Tibial nerve (tissue), 4 donors: ENCODE measurements at places on chromosomes 12 and 14.

DNA sequence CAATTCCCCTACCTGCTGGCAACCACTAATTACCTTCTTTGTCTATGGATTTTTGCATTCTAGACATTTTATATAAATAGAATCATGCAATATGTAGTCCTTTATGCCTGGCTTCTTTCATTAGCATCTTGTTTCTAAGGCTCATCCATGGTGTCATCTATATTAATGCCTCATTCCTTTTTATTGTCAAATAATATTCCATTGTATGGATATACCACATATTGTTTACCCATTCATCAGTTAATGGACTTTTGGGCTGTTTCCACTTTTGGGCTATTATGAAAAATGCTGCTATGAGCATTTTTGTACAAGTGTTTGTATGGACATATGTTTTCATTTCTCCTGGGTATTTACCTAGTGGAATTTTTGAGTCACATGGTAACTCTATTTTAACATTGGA lies 18.0 kb downstream of the CYP46A1 start:
- no peak for DNase-seq

GRCh38 chr14:68779761-68780323 lies 13.0 kb downstream of the ZFP36L1 start:
- no peak for DNase-seq

DNA sequence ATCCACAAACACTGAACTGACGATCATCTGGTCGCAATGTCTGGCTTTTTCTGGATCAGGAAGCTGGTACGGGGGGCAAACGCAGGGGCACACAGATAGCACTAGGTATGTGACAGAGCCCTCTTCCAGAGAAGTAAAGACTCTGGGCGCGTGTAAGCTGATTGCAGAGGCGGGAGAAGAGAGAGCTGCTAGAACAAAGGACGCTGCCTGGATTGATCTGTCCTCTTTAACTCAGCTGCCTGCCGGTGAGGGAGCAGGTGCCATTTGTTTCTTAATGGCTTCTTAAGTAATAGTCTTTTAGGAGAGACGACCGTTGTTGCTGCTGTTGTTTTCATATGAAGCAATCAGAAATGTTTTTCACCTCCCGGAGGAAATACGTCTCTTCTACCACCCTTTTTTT lies 77.3 kb downstream of the GLT1D1 start:
- no peak for DNase-seq

- DNase-seq = no peak
Observed at GRCh38 chr12:30251546-30251945, 444.1 kb downstream of the IPO8 start.

GRCh38 chr14:100402631-100403030 lies 79.5 kb downstream of the SLC25A47 start:
- DNase-seq = no peak

DNA sequence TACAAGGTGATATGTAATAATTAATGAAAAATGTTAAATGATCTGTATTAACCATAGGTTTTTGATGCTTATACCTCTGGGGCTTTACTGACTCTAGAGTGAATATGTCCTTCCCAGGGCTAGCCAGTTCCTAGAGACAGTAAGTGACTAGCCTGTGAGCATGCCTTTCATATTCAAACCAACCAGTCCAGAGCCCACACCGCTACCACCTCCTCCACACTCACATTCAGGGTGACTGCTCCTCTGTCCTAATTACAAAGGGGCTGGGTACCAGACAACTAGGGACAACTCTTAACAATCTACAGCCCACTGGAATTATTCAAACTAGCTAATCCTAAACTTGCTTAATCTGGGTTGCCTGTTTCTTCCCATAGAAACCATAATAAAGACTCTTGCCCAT lies 49.0 kb downstream of the RALGAPA1 start:
- no peak for DNase-seq

DNA sequence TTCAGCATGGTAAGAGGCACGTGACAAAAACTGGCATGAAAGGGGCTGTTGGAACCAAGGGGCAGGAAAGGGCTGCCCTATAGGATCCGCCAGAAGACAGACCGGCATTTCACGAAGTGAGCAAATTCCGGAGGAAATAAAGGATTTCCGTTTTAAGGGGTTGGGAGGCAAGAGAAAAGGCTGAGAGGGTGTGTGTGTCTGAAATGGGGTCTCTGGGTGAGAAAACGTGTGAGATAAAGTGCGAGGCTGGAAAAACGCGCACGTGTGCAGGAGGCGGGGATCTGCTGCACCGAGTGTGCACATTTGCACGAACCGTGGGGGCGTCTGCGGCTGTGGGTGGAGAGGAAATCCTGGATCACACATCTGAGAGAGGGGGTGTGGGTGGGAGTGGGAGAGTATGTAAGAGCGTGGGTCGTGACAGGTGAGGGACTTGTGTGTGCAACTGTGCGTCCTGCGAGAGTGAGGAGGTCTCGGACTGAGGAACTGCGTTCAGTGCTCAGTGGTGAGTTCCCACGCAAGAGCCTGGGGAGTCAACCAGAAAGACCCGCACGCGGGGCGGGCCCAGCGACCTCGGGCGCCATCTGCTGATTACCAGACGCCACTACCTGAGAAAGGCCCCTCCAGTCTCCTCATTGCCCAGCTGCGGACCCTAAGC lies 37.0 kb upstream of the P2RX7 start:
- DNase-seq = peak; percentile 46

DNA sequence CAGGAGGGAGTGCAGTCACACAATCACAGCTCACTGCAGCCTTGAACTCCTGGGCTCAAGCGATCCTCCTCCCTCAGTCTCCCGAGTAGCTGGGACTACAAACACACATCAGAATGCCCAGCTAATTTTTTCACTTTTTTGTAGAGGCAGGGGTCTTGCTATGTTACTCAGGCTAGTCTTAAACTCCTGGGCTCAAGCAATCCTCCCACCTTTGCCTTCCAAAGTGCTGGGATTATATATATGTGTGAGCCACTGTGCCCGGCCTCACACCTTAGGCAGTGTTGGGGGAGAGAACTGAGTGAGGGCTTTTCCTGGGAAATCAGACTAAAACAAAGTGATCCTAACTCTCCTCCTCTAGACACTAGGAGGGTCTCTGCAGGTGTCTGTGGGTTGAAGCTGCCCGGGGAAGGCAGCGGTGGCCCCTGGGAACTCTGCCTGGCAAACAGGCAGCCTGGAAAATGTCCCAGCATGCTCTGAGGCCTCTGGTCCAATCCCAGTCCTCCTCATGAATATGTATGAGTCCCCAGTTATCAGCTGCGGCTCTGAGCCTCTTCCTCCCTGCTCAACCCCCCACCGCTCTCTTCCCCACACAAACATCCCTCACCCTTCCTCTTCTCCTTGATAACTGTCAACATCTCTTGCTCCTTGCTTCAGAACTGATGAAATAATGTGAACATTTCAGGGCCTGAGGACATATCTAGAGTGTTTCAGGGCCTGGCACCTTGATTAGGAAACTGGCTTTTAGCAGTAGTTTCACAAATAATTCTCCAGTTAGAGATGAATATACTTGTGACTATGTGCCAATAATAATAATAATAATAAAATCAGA lies 7.9 kb upstream of the NAA25 start:
- DNase-seq = peak; percentile 27

- no peak for DNase-seq
Observed at GRCh38 chr12:47892819-47893218, 12.0 kb downstream of the VDR start.

- no peak for DNase-seq
Observed at GRCh38 chr14:101789222-101789621, 27.7 kb downstream of the PPP2R5C start.

DNA sequence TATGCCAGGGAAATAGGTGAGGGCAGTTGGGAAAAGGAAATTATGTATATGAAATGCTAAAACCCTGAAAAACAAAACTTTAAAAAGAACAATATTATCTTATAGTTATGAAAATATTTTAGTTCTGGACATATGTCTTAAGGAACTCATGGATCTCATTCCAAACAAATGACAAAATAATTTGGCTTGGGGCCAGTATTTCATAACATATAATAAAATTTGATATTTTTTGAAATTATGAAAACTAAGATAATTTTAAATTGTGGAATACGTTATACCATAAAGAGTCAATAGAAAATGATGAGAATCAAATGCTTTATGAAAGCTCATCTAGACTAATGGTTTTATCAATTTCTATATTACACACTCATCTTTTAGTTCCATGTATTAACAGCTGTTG lies 173.8 kb upstream of the DCN start:
- DNase-seq = no peak

DNA sequence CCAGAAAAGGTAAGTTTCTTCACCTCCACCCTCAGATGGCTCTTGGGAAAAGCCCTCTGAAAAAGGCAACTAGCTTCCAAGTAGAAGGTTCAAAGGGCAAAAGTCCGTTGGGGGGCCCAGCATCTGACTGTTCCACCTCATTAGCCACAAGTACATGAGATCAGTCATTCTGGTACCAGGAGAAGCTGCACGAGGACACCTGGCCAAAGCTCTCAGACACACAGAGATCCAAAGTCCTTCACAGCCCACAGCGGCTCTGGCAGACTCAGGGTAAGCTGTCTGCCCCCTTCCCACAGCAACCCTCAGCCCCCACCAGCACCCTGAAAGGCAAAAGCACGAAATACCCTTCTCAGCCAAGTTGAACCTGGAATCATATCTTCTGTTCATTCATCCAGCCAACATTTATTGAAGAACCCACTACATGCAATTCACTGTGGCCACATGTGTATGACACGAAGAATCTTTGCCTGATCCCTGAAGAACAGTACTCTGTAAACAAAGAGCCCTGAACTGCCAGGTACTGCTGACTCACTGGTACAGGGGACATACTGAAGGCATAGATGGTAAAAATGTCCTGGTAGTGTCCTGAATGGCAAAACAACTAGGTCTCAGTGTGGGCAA lies 19.0 kb downstream of the SLC7A7 start:
- no peak for DNase-seq

DNA sequence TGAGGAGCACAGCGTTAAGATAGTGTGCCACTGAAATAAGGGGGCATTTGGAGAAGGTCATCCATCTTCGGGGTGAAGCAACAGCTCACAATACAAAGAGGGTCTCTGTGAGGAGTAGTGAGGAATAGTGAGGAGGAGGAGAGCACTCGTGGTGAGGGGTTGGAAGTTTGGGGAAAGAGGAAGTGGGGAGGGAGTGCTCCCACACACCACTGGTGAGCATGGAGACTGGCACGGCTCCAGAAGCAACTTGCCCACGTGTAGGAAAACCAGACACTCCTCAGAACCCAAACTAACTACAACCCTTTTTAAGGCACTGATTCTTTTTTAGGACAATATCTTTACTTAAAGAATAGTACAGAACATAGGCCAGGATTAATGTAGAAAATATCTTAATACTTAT lies 48.9 kb downstream of the GALNT8 start:
- DNase-seq = no peak

GRCh38 chr12:32768518-32768917 lies 12.8 kb upstream of the YARS2 start:
- DNase-seq = no peak

GRCh38 chr14:66401449-66402095 lies 84.6 kb upstream of the CCDC196 start:
- DNase-seq = no peak

DNA sequence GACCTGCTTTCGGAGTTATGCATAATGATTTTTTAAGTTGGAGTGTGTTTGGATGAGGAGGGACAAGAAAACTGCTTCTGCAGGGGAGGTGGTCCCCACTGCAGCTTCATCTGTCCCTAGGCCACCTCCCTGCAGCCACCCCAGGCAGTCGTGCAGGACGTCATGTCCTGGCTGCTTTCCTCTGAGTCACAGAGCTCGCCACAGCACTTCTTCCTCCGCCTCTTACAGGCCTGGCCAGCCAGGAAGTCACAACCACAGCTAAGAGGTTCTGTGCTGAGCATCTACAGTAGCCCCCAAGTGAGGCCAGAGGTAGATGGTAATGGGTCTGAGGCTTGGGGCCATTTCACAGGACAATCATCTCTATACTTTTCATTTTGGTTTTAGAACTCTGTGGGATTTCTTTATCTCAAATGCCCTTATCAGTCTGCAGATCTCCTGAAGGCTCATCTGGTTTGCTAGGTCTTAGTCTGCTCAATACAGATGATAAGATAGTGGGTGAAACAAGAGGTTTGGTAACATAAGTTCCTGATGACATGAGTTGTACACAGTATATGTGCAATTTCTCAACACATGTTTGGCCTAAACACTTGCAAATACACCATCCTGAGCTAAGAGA lies 106.4 kb downstream of the ARF6 start:
- peak; percentile 77 for DNase-seq

- DNase-seq = no peak
Observed at GRCh38 chr14:24982472-24983155, 67.3 kb downstream of the STXBP6 start.

- DNase-seq = no peak
Observed at GRCh38 chr12:23862701-23863100, 86.8 kb downstream of the SOX5 start.

GRCh38 chr14:38950676-38951075 lies 152.4 kb downstream of the SEC23A start:
- no peak for DNase-seq

- no peak for DNase-seq
Observed at GRCh38 chr14:50085570-50086320, 30.6 kb downstream of the VCPKMT start.

DNA sequence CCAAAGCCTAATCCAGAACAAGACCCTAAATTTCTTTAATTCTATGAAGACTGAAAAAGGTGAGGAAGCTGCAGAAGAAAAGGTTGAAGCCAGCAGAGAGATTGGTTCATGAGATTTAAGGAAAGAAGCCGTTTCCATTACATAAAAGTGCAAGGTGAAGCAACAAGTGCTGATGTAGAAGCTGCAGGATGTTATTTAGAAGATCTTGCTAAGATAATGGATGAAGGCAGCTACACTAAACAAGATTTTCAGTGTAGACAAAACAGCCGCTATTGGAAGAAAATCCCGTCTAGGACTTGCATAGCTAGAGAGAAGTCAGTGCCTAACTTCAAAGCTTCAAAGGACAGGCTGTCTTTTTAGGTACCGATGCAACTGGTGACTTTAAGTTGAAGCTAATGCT lies 65.4 kb upstream of the AMIGO2 start:
- DNase-seq = no peak

- DNase-seq = no peak
Observed at GRCh38 chr14:96958057-96958456, 160.9 kb downstream of the VRK1 start.

DNA sequence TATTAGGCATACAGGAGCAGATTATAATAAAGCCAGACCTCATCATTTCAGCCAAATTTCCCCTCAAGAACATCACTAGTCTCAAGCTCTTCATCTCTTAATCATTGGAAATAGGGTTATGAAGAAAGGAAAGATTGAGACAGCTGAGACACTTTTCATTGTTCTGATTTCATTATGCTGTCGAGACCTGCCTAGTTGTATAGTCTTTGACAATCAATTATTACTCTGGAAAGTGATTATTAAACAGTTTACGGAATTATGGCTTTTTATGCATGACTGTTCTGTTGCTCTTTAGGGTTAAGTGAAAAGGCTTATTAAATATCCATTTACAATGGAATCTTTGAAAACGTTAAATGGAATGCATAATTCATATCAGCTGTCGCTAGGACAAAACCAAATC lies 48.3 kb downstream of the TTC6 start:
- no peak for DNase-seq
